WTC11 (cell line): ENCODE measurements at places on chromosomes 5 and 9. TPM values are rescaled to one million over a fixed set of nuclear protein-coding genes. Genes with fewer than 3 reads are reported as not detected.

DNA sequence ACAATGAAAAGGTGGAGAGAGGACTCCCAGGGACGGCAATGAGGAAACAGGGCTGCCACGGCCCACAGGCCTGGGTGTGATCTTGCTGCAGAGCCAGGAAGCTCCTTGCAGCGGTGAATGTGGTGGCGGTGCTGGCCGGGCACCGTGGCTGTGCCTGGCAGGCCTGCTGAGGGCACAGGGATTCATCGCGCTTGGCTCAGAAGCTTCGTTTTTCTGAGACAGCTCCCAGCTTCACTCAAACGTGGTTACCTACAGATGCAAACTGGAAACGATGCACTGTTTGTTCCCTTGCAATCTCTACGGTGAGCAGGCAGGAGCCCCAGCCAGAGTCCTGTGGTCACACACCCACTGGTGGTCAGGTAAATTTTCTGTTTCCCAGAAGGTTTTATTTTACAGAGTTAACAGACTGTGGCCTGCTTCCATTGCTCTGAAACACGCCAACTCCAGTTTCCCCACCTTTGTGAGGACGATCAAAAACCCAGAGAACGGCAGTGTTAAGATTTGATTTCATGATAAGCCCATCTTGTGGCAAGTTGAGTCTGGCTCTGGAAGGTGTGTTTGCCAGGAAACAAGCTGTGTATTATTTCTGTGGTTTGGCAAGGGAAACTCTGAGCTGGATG lies 183.9 kb downstream of the AUH start:
- no peak for DNase-seq

GRCh38 chr5:32001284-32001683 lies 172.8 kb downstream of the GOLPH3 start:
- DNase-seq = no peak

DNA sequence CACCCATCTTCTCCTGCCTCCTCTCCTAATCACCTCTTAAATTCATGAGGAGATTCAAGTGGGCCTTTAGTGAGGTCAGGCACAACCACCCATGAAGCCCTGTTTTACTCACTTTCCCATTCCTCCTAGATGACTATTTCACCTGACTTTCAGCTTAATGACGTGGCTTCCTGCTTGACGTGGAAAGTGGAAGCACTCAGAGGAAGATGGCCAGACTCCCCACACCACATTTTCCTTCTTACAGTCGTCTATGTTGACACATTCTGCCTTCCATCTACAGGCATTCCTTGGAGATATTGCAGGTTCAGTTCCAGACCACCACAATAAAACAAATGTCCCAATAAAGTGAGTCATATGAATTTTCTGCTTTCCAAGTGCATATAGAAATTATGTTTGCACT lies 146.4 kb upstream of the TAS2R1 start:
- no peak for DNase-seq

Gene SARDH
- total RNA-seq = 8.5 to 15.2 TPM (median 13.7 TPM) in 3 replicates

Gene BTNL8
- total RNA-seq = 0.48 to 0.96 TPM (median 0.85 TPM) in 3 replicates

DNA sequence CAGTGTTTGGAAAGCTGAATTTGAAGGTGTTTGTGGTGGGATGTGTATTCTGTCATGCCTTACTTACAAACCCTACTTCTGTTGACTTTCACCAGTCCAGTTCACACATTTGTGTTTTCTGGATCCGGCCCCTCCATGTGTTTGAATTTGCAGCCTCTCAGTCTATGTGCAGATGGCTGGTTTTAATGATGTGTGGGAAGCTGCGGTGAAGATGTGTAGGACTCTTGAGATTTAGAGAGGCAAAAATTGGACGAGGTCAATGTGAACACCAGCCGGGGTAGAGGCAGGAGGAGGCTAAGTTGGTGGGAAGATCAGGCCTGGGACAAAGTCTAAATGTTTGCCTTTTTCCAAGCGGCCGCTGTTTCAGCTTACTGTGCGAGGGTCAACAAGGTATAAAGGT lies 115.4 kb upstream of the KLF9 start:
- no peak for DNase-seq

GRCh38 chr9:78363221-78363620 lies 66.3 kb downstream of the PSAT1 start:
- DNase-seq = no peak

DNA sequence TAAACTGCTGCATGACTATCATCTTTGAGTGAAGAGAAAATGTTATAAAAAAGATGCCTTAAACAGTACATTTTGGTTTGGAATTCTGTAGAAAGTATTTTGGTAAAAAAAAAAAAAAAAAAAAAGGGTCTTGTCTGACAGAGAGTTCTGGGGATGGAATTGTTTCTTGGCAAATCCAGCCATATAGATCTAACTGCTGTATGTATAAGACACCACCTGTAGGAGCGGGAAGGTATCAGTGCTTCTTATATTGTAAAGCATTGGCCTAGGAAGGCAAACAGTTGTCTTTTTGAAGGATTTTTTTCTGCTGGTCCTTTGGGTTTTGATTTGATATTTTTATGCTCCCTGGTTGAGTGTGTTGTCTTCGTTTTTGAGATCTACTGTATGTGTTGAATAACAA lies 2.8 kb downstream of the PURA start:
- DNase-seq = no peak

Gene CKMT2
- 1.8 to 3.1 TPM (median 2.4 TPM) in 3 replicates for total RNA-seq
